Right hindlimb (tissue), 1 donor: ENCODE measurements at places on chromosomes 11 and 22.

GRCh38 chr11:15180212-15180792, 65.6 kb downstream of the INSC start:
- DNase-seq, result no peak

DNA sequence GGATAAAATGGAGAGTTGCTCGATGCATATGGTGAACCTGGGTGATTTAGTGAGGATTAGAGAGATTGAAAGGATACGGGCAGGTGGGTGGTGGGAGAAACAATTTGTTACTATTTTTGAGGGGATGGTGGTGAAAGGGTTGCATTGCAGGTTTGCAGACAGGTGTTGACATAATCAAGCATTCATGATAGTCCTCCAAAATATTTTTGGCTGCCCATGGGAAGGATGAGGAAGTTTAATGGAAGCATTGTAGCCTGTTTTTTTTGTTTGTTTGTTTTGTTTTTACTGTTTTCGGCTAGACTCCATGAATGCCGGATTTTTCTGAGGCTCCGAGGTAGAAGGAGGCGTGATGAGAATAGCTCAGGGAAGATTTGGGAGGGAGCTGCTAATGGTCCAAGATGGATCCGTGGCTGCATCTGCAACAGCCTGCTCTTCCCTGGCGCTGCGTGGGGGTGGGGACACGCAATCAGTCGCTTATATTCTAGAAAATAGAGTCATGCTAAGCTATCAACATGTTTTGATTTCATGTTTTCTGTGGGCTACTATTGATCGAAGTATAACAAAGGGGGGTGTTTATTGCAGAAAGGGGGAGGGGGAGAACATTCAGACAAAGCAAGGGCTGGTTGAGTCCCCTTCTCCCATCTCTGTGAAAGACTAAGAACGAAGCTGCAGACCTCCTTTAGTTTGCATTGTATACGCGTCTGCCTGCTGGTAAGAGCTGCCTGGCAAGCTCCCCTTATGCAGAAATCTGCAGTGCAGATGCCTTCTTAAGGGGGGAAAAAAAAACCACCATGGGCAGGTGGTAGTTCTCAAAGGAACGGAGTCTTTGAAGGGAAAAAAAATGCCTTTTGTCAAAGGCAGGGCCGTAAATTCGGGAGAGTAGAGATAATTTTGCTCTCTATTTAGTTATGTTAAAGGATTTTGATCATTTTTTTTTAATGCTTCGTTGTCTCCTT, 1.0 kb downstream of the RTN3 start:
- DNase-seq, result peak; percentile 48

GRCh38 chr22:32910429-32910772, 108.9 kb downstream of the TIMP3 start:
- DNase-seq, result no peak

DNA sequence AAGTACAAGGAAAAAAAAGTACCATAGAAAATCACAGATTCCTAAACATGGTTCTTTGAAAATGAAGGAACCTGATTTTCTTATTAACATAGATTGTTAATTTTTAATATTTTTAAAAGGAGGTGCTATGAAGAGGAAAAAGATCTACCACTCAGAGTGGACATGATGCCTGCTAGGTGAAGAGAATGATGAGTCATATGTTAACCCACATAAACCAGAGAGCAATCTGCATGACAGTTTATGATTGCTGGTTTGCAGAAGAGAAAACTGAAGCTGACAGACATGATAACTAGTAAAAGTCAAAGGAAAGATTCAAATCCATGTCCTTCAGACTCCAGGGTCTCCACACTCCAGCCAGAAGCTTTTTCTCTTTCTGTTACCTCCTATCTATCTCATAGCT, 1231.7 kb downstream of the LRRC4C start:
- no peak for DNase-seq

- no peak for DNase-seq
Measured at GRCh38 chr11:86747801-86748200, 52.5 kb upstream of the PRSS23 start.

DNA sequence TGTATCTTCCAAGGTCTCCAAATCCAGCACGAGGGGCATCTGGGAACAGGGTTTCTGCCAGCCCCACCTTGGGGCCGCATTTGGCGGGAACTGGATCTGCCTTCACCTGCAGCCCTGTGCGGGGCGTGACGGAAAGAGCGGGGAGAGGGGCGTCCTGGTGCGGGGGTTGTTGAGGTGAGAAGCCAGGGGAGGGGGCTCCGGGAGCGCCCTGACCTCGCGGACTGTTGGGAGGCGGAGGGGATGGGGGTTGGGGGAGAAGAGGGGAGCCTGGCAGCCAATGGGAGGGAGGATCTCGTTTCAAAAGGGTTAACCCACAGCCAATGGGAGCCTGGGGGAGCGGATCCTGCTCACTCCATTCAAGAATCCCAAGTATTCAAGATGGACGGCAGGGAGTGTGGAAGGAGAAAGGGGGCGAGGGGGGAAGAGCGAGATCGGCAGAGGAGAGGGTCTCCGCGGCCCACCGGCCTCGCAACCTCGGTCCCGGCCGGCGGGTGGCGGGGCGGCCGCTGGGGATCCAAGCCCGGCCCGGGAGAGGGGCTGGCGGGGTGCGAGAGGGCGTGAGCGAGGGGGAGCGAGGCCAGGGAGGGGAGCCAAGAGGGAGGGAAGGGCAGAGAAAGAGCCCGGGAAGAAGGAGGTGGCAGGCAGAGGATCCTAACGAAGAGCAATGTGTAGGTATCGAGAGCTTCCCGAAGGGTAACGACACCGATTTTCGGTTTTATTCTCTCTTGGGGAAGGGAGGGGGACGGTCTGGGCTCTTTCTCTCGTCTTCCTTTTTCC, 11.5 kb downstream of the YPEL4 start:
- DNase-seq, result peak; percentile 94

- DNase-seq, result no peak
Measured at GRCh38 chr11:125180413-125181305, 16.1 kb downstream of the PKNOX2 start.

DNA sequence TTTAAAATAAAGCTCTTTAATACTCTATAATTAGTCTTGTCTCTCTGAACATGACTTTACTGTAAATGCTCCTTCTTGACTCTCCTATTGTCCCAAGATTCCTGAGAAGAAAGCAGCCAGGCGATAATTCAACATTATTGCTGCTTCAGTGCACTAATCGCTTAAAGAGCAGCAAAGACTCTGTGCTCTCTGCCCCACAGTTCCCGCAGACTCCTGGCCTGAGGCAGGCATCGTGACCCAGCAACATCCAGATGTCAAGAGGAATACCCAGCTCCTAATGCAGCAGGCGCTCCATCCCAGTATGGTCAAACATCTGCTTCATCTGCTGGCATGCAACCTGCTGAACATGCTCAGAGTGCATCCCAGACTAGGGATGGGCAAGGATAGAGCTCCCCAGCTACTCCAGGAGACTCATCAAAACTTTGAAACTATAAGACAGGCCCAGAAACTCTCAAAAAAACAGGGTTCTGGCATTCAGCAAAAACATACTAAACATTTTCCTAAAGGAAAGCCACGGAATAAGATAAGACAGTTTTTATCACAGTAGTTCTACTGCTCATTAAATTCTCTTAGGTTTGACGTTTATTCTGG, 270.0 kb downstream of the SOX6 start:
- no peak for DNase-seq

DNA sequence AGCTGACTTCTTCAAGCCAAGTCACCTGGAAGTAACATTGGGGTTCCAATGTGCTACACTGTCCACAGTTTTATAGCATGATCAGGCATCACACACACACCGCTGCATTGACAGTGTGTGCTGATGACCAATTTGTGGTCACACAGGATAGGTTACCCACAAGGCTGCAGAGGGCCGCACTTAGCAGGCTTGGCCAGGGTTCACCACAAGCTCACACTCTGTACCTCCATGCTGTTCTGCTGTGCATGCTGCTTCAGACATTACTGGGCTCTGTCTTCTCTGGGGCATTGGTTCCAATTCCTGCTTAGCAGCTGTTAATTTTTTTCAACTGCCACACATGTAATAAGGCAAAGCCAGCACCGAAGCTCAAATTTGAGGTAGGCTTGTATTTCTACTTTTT, 11.0 kb upstream of the NRIP3 start:
- DNase-seq, result no peak

DNA sequence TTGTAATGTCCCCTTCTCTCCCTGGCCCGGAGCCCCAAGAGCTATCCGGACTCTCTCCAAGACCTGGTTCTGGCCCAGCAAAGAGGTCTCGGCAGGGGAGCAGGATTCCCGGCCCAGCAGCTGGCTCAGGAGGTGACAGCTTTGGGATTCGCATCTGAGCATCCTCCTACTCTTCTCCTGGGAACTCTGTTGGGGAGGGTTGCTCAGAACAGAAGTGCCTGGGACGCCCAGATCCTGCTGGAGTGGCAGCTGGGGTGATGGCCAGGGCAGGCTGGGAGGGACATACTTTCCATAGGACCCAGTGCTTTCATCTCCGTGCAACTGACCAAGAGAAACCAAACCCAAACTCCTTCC, 83.6 kb upstream of the PRODH start:
- no peak for DNase-seq

- peak; percentile 79 for DNase-seq
Measured at GRCh38 chr11:33622186-33622585, 78.4 kb downstream of the C11orf91 start.

DNA sequence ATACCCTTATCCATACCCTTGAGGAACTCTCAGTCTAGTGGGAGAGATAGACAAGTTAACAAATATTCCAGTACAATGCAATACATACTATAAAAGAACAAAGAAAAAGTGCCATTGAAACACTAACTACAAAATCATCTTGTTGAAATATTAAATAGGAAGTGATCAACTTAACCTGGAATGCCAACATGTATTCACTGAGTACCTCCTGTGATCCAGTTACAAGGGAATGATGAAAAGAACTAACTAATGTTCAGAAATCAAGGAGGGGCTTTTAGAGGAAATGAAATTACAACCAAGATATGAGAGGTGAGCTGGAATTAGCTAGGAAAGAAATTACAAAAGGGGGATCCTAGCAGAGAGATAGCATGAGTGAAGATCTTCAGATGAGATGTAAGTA, 6.2 kb upstream of the FIBIN start:
- DNase-seq, result no peak

GRCh38 chr11:30832831-30833230, 246.7 kb upstream of the MPPED2 start:
- no peak for DNase-seq

DNA sequence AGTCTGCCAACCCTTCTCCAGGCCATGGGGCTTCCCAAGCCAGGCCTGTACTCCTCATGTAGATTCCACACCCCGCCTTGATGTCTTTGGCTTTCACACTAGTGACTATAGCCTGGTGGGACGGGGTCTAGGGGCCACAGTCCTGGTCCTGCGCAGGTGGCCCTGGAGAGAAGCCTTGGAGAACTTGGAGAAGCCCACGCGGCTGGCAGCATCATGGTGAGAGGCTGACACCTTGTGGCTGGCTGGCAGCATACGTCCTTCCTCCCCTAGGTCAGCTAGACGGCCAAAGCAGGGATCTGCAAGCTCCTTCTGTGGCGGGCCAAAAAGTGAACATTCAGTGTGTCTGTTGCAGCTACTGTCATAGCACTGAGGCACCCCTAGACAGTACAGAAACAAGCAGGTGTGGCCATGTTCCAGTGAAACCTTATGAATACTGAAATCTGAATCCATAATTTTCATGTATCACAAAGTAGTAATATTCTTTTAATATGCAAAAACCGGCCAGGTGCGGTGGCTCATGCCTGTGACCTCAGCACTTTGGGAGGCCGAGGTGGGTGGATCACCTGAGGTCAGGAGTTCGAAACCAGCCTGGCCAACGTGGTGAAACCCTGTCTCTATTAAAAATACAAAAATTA, 42.0 kb downstream of the FAM83F start:
- peak; percentile 62 for DNase-seq

DNA sequence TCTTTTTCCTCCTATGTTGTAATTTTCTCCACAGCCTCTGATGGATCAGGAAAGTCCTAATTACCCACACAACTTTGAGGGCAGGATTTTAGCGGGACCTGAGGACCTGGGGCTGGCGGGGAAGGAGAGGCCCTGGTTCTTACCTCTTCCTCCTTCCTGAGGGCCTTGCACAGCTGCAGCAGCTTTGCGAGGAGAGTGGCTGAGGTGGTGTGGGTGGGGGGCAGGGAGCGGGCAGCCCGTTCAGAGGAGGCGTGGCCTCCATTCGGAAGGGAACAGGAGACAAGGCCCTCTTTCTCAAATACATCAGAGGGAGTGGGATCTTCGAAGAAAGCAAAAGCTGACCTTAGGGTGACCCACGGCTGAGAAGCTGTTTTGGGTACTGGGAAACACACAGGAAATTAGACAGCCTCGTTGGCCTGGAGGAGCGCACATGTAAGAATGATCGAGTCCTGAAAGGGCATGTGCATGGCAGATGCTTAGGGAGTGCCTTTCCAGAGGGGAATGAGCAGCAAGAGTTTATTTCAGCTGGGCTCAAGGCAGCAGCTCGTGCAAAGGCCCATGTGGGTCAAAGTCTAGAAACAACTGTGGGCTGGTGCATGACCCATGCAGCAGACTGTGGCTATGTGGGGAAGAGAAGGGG, 76.6 kb upstream of the NARS2 start:
- no peak for DNase-seq

- DNase-seq, result peak; percentile 85
Measured at GRCh38 chr22:23383491-23384361, 196.4 kb downstream of the IGLL1 start.

DNA sequence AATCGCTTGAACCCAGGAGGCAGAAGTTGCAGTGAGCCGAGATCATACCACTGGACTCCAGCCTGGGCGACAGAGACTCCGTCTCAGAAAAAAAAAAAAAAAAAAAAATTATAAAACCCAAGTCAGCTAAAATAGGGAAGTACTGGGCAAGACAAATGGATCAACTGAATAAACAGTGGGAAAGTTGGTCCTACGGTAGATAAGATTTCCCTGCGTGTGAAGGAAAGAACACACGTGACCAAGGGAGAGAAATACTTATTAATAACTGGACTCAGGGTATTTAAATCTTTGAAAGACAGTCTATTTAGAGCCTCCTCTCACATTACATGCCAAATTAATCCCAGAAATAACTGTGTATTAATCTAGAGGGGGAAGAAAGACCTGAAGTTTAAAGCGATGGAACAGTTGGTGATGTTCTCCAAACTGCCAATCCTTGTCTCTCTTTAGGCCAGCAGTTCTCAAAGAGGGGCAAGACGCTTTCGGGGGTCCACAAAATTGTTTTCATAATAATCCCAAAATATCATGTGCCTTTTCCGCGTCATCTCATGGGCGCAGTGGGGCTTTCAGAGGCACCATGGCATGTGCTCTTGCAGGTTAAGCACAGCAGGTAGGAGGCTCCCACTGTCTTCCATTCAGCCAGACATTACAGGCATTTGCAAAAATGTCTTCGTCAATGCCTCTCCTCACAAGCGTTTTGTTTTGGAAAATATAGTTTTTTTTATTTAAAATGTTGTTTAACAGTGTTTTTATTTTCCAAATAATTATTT, 6.6 kb downstream of the RTL6 start:
- no peak for DNase-seq
